Natural killer cell (primary cell): ENCODE measurements at places on chromosomes 11 and 22. TPM values are rescaled to one million over a fixed set of nuclear protein-coding genes. Genes with fewer than 3 reads are reported as not detected.

SCUBE1 gene
- total RNA-seq: 0.11 TPM

RCE1 gene
- 41.7 TPM for total RNA-seq

RAB38 gene
- 10.9 TPM for total RNA-seq

DEPDC7 gene
- 1.2 TPM for total RNA-seq

TRIM51 gene
- total RNA-seq: not detected

CHRDL2 gene
- total RNA-seq: not detected

OR11H1 gene
- not detected for total RNA-seq

INCENP gene
- total RNA-seq: 24.4 TPM

RFPL3 gene
- total RNA-seq: not detected

IGF2 gene
- not detected for total RNA-seq

SMIM35 gene
- total RNA-seq: 0.30 TPM

CDPF1 gene
- total RNA-seq: 11.4 TPM

KBTBD4 gene
- total RNA-seq: 17.7 TPM

CCDC87 gene
- total RNA-seq: 0.40 TPM

THRSP gene
- total RNA-seq: not detected

DGAT2 gene
- total RNA-seq: 2.8 TPM

GAB4 gene
- total RNA-seq: 0.57 TPM

PRDM10 gene
- total RNA-seq: 10.3 TPM

HPX gene
- 0.98 TPM for total RNA-seq

SLC22A12 gene
- not detected for total RNA-seq

TRIM48 gene
- not detected for total RNA-seq

VWCE gene
- 0.95 TPM for total RNA-seq

PNPLA5 gene
- not detected for total RNA-seq

MMP7 gene
- not detected for total RNA-seq

SIK2 gene
- total RNA-seq: 7.1 TPM

SYT12 gene
- not detected for total RNA-seq

GDPD4 gene
- total RNA-seq: not detected

YAP1 gene
- total RNA-seq: not detected

ILK gene
- total RNA-seq: 109 TPM

MB gene
- total RNA-seq: not detected

NEU3 gene
- 16.9 TPM for total RNA-seq

TMEM109 gene
- 89.3 TPM for total RNA-seq

BATF2 gene
- 0.30 TPM for total RNA-seq

OR6Q1 gene
- total RNA-seq: not detected

LRRC74B gene
- total RNA-seq: not detected

UPK3A gene
- not detected for total RNA-seq

KCNE3 gene
- 1.3 TPM for total RNA-seq

DLG2 gene
- total RNA-seq: 2.2 TPM

SCGB1C1 gene
- total RNA-seq: 0.73 TPM

BDNF gene
- total RNA-seq: not detected

RPS6KA4 gene
- 34.4 TPM for total RNA-seq

SYT7 gene
- not detected for total RNA-seq

PMM1 gene
- total RNA-seq: 13.1 TPM

SLC17A6 gene
- total RNA-seq: not detected

UCP3 gene
- total RNA-seq: 8.6 TPM
